ENCODE measurements at places on chromosomes 6 and 20.

GRCh38 chr6:151058021-151058733 lies 181.6 kb upstream of the AKAP12 start:
- no peak for DNase-seq

DNA sequence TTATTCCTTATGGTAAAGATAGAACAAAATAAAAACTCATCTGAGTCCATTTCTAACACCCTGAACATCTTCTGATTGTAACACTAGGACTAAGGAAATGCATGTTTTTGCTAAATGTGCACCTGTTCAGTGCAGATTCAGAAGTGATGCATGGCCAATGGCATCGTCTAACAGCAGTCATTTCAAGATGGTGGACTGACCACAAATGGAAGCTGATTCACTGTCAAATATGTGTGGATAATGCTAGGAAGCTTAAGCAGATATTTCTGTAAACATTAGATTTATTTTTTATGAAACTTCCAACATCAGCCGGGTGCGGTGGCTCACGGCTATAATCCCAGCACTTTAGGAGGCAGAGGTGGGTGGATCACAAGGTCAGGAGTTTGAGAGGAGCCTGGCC lies 394.8 kb downstream of the SAMD5 start:
- DNase-seq, result no peak

GRCh38 chr6:111750753-111751673 lies 122.2 kb downstream of the FYN start:
- peak; percentile 87 for DNase-seq

- no peak for DNase-seq
Measured at GRCh38 chr6:22145376-22145775, 151.5 kb downstream of the PRL start.

GRCh38 chr6:17475606-17476244 lies 82.3 kb downstream of the CAP2 start:
- DNase-seq, result no peak

- no peak for DNase-seq
Measured at GRCh38 chr20:3378138-3378537, 29.3 kb downstream of the DNAAF9 start.

Measured in activated CD4-positive, alpha-beta T cell treated with anti-CD3 and anti-CD28 coated beads, Interleukin-2, amount 50 U/mL, for 16 hours (primary cell).